SW 1271 (cell line): ENCODE measurements at places on chromosomes 7 and 10.

- no peak for DNase-seq
Measured at GRCh38 chr10:2760736-2761135, 306.6 kb upstream of the PFKP start.

DNA sequence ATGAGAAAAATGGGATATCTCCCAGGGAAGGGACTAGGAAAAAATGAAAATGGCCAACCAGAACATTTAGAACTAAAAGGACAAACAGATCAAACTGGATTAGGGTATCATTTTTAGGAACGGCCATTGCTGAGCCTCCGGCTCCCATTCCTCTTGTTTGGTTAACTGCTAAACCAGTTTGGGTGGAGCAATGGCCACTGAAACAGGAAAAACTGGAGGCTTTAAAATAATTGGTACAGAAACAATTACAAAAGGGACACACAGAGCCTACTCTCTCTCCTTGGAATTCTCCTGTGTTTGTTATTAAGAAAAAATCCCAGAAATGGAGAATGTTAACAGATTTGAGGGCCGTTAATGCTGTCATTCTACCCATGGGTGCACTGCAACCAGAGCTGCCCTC, 4.7 kb upstream of the CHST3 start:
- no peak for DNase-seq

- DNase-seq: no peak
Measured at GRCh38 chr7:30136117-30136731, 1.4 kb downstream of the MTURN start.

DNA sequence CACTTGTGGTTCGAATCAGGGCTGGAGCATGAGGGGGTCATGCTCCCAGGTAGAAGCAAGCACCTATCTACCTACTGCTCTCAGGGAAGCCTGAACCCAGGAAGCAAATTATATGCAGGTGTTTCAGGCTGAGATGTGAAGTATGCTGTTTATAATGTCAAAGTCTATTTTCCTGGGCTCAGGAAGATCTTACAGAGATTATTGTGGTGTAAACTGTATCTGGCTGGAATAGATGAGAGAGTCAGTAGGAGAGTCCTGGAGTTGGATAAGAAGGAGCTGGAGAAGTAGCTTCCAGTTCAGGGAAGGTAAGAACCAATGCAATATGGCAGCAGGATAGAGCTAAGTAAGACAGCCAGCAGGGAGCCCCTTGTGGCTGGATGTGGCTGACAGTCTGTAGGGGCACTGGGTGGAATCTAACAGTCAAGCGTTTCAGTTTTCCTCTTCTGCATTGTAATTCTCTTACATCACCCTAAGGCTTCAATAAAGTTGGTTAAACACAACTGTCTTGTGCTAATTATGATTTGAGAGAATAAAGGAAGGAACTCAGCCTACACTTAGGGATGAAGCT, 105.9 kb upstream of the EEPD1 start:
- DNase-seq: no peak

DNA sequence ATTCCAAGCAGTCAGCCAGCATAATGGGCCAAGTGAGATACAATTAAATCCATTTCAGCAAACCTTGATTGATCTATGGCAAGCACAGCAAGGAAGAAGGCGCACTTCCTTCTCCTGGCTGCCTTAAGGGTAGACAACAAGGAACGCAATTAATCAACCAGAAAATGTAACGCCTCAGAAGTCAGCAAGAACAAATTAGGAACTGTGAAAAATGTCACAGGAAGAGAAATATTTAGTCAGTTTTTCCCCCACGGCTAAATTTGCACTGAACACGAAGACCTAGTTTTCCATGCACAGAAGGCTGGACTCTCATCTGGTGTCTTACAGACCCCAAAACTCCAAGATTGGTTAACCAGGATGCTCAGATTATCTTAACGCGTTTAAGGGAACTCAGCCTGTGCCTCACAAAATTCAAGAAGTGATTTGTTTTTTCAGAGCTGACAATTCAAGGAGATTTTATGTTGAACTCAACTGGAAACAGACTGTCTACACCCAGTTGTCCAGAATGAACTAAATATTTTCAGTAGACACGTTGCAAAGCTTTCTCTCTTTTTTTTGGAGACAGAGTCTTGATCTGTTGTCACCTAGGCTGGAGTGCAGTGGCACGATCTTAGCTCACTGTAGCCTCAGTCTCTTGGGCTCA, 14.2 kb downstream of the SNX8 start:
- DNase-seq: no peak

GRCh38 chr10:89837165-89838043, 136.0 kb downstream of the KIF20B start:
- no peak for DNase-seq
